Endodermal cell (in vitro differentiated cells): ENCODE measurements at places on chromosomes 13 and 19.
A peak's percentile ranks its signal among the peaks of the same experiment; 100 is the strongest.

DNA sequence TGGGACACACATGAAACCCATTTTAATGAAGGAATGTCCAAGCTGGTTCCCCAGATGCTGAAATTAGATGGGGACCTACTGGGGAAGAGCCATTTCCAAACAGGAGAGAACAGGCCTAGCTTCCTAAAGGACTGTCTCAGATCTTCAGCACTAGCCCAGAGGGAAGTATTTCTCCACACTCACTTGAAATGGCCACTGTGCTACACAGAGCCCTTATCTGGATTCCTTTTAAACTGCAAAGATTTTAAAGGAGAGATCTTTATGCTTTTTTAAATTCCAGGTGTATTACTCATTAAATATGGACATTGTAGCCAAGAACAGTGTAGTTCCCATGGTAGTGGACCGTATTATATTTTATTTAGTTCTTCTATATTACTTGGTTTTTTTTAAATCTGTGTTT is 255.3 kb downstream of the SHISA2 start:
- DNase-seq, result no peak

DNA sequence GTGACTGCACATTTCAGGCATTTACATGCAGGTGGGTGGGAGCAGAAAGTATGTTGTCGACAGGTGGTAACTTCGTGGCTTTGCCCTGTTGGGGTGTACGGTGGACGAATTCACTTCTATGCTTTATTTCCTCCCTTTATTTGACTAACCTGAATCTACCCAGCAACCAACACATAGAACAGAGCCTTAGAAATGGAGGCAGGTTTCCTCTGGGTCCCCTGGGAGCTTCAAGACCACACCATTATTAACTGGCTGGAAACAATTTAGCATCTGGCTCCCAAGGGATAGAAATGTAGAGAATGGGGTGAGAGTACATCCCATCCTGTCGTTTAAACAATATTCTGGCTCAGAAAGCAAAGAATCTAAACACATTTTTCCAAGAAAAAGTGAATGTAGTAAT is 244.4 kb downstream of the DLEU7 start:
- no peak for DNase-seq

GRCh38 chr19:27971071-27971470 is 1241.9 kb downstream of the UQCRFS1 start:
- DNase-seq, result peak; percentile 74

DNA sequence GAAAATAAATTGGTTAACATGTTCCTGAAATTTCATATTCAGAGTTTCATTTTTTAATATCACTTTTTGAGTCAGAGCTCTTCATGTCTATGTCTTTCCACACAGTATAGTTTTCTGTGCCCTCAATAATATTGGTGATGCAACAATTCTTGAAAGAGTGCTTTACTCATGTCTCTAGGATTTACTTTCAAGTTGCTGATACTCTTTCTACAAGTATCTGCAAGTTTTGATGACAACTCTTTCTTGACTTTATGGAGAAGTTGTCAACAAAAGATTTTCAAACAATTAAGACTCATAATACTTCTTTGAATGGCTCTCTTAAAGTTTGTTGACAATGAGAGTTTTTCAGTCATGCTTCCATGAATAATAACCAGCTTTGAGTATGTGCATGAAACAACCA is 561.7 kb downstream of the DIAPH3 start:
- no peak for DNase-seq

DNA sequence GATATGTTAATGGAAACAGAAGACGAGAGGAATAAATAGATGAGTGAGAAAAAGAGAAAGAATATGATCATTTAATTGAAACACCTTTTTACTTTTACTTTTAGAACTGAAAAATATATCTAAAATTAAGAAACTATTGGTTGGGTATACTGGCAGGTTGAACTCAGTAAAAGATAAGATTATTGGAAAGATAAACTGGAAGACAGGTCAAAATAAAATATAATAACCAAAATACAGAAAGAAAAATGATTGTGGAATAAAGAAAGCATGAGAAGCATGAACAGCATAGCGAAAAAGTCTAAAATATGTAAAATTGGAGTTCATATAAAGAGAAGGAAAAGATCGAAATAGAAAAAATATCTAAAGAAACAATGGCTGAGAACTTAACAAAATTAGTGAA is 242.2 kb upstream of the MIR17HG start:
- no peak for DNase-seq

DNA sequence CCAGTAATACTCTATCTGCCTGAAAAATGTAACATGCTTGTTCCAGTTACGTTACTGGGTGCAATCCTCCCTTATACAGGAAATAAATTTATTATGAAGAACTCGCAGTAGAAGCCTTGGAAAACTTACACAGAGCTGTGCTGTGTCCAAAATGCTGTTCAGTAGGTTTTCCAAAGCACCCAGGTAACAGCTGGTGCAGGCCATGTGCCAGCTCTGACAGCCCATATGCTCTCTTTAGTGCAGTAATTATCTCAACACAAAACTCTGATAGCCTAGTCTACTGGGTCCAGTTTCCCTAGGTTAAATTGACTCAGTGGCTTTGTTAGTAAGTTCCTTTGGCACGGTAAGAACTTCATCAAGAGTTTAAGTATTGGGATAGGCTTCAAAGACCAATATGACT is 120.7 kb upstream of the OBI1 start:
- DNase-seq, result no peak

- no peak for DNase-seq
Measured at GRCh38 chr19:45186509-45187334, 8.1 kb downstream of the BLOC1S3 start.

GRCh38 chr19:53294786-53295441 is 27.4 kb upstream of the VN1R4 start:
- peak; percentile 64 for DNase-seq

DNA sequence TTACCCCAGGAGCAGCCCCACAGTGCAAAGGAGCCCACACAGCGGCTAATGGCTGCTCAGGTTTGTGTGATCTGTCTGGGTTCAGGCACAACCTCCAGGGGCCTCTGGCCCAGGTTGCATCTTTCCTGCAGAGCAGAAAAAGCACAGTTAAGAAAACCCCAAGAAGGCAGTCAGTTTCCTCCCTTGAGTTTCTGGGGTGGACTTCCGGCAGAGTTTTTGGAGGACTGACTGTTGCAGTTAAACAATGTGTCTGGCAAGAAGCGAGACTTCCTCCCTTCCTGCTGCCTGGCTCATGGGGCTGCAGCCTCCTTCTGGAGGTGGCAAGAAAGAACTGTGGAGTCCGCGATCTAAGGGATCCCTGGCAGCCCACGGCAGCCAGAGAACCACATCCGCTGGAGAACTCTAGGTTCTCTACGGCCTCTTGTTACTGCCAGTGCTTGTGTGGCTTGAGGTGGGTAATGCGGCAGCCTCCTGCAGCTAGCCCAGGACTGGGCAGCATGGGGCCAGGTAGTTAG is 114.4 kb downstream of the ZDHHC20 start:
- DNase-seq, result no peak

GRCh38 chr19:11382898-11383705 is 1.0 kb downstream of the EPOR start:
- peak; percentile 94 for DNase-seq

DNA sequence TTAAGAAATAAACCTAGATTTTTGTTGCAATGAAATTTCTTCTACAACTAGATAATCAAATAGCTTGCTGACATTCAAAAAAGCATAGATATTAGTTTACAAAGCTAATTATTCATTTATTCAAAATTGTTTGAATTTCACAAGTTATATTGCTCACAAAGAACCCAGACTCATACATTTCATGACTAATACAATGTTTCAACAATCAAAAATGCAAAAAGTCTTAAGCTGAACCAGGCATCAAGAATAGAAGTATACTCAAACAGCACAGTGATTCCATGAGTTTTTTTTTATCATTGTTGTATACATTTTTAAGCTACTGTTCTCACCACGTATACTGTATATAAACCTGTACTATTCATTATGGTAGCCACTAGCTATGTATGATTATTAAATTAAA is 51.0 kb downstream of the DIAPH3 start:
- DNase-seq, result no peak

GRCh38 chr13:25042151-25042865 is 53.6 kb upstream of the PABPC3 start:
- no peak for DNase-seq

- no peak for DNase-seq
Measured at GRCh38 chr13:106597186-106597585, 29.2 kb upstream of the ARGLU1 start.

DNA sequence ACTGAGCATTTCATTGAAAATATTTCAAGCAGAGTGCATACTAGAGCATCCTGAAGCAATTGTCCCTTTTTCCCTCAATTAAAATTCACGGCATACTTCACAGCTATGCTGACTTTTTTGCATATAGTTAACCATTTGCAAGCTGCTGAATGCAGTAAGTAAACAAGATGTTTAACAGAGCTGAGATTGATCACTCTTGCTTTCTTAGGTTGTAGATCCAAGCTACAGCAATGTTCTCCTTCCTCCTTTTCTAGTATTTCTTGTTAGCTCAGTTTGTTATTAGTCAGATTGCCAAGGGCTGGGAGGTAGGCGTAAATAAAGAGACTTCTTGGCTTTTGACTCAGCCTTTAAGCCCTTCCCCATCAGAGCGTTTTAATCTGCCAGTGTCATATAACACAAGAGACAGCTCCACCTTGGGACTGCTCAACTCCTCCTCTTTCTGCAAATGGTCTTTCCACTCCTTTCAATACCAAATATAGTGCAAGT is at the start of gene SLITRK6:
SLITRK6 (minus strand) TSS at position 323 of the 486 bp plus-strand sequence. CDS start 2,911 bp downstream, outside the sequence.
- DNase-seq, result peak; percentile 70

DNA sequence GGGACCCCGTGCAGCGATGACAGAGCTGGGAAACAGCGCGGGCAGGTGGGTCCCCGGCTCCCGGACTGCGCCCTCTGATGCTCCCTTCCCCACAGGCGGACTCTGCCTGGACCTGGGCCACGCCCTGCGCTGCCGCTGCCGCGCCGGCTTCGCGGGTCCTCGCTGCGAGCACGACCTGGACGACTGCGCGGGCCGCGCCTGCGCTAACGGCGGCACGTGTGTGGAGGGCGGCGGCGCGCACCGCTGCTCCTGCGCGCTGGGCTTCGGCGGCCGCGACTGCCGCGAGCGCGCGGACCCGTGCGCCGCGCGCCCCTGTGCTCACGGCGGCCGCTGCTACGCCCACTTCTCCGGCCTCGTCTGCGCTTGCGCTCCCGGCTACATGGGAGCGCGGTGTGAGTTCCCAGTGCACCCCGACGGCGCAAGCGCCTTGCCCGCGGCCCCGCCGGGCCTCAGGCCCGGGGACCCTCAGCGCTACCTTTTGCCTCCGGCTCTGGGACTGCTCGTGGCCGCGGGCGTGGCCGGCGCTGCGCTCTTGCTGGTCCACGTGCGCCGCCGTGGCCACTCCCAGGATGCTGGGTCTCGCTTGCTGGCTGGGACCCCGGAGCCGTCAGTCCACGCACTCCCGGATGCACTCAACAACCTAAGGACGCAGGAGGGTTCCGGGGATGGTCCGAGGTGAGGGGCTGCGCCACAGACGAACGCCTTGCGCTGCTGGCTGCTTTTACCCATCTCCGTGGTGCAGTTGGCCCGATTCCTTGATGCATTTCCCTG is 7.8 kb upstream of the SELENOV start:
- peak; percentile 91 for DNase-seq

DNA sequence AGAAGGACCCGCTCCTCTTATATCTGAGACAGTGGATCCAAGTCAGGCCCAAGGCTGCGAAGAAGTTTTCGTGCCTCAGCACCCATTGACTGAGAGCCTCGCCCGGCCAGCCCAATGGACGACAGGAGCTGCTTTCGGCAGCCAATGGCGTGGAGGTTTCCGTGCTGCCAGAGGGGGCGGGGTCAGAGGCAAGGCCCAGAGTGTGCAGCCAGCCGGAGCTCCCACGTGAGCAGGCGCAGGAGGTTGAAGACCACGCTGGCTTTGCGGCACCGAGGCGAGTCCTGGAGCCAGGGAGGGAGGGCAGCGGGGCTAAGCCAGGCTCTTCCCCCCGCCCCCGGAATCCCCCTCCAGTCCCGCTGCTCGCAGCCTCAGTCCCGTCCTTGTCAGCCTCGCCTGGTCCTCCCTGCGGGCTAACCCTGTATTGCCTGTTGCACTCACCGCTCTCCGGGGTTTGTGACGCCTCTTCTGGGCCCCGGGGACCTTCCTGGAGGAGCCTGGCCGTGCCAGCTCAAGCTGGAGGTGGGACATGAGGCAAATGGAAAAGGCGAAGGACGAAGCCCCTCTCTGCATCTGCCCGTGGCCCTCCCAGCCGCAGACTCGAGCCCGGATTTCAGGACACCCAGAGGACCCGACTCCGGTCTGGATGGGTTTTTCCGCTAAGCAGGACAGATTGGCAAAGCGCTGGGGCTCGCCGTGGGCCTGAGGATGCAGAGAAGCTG is 1.5 kb downstream of the IFNL4 start:
- DNase-seq, result peak; percentile 90

GRCh38 chr13:96780105-96780504 is 214.2 kb downstream of the OXGR1 start:
- no peak for DNase-seq

DNA sequence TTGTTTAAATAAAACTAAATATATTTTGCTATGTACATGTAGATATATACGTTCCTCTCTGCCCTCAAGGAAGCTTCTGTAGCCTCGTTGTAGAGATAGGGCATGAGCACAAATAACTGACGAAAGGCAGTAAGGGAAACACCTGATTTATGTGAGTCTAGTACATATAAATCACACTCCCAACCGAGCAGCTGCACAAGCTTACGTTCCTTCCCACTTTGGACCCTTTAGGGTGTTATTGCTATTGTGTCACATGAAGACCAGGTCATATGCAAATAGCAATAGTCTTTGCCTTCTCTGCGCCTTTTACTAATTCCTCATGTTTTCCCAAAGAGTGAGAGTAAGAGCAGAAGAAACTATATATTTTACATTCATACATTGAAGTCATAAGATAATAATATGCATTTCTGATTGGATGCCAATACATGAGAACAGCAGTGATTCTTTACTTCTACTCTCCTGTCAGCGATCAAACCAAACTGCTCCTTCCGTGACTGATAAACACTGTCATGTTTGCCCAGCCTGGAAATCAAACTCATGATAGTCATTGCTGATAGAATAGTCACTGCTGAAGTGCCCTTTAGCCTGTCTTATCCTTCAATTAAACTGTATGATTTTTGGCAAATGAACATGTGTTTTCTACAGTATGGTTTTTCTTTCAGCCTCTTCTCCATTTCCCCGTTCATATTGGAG is 127.2 kb upstream of the MAB21L1 start:
- no peak for DNase-seq

DNA sequence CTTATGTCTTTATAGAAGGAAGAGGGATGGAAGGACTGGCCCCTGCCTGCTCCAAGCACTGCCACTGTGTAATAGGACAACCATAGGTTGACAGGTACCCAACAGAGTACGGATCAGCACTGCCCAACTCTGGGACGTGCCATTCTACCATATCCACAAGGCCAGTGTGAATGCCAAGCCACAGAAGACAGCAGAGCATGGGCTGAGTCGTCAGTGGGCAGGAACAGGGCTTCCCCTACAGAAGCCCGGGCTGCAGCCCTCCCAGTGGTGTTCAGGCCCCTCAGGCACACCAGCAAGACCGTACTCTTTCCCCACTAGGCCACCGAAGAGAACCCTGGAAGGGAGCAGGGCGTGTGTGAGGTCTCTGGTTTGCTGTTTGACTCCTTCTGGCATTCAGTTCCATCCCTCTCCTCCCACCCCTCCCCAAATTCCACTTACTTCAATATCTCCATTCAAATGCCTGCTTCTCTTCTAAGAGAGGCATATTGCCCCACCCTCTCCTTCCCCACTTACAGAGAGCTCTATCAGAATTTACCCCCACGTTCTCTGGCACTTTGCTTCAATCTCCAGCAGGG is 209.4 kb downstream of the FOXO1 start:
- DNase-seq, result no peak

GRCh38 chr19:13093407-13094105 is 9.1 kb downstream of the LYL1 start:
- peak; percentile 94 for DNase-seq

GRCh38 chr13:103033999-103034398 is 32.2 kb downstream of the SLC10A2 start:
- no peak for DNase-seq
